ENCODE measurements at places on chromosomes 16 and 17.

DNA sequence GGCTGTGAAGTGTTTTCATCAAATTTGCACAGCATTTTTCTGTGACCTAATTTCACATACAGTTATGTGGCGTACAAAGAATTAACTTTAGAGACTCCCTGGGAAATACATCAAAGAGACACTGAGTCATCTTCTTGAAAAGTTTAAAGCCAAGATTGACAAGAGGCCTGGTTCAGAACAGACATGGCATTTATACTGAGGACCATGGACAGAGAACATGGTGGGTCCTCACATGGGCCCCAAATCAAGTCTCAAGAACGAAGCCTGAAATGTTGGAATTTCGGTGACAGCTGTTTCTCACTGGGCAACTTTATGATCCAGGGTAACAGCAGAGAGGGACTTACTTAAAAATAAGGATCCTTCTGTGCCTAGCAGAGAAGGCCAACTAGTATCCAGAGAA lies 311.5 kb upstream of the KCNJ16 start:
- no peak for DNase-seq

GRCh38 chr17:70270554-70270953 lies 101.2 kb downstream of the KCNJ2 start:
- no peak for DNase-seq

- no peak for DNase-seq
Measured at GRCh38 chr17:7825206-7825990, 8.6 kb upstream of the KDM6B start.

DNA sequence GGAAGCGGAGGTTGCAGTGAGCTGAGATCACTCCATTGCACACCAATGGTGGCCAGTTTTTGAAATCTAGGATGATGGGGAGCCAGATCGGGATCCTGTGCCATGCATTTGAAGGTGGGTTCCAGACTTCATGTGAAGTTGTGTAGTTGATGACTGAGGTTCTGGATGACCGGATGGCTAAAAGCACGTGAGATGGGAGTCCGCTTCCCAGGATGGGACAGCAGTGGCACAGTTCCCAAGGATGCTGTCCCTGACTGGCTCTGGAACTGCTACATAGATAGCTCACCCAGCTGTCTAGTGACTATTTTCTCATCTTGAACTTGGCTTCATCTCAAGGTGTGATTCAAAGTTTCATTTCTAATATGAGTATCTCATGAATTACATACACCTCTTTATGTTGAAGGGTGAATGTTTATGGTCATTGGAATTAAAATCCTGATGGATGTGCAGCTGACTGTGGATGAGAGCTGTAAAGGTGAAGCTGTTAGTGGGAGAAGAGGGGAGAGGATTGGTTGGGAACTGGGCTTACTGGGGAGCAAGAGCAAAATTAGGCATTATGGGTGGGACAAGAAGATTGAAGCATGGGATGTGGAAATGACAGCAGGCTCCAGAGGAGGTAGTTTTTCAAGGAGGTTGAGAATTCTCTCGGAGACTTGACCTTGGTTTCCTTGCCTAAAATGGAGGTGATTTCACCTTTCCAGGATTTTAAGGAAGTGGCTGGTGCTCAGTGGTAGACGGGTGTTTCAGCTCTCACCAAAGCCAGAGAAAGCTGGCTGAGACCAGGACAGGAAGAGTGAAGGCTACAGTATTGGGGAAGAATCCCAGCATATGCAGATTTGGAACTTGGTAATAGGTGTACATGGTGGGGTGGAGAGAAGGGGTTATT lies 8.2 kb downstream of the TUFM start:
- DNase-seq: no peak

GRCh38 chr17:42438600-42439567 lies 15.8 kb upstream of the CAVIN1 start:
- no peak for DNase-seq

- DNase-seq: no peak
Measured at GRCh38 chr16:29926711-29927052, 656 bp upstream of the KCTD13 start.

DNA sequence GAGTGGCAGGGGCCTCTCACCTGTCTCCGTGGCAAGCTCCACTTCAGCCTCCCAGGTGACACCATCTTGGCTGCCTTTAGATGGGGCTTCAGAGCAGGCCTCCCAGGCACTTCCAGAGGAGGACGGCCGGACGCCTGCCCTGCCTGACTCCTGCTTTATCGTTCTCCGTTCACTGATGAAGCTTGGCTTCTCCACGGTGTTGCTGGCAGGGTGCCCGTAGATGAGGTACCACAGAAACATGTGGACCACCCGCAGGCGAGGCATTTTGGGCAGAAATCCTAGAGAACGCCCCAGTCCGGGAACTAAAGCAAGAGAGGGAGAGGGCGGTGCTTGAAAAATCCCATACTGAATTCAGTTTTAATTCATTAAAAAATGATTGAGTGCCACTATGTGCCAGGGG lies 54.5 kb downstream of the GTF3C1 start:
- no peak for DNase-seq

- no peak for DNase-seq
Measured at GRCh38 chr17:45949755-45950320, 49.2 kb upstream of the STH start.

GRCh38 chr16:89555265-89555664 lies 5.2 kb upstream of the RPL13 start:
- DNase-seq: no peak

DNA sequence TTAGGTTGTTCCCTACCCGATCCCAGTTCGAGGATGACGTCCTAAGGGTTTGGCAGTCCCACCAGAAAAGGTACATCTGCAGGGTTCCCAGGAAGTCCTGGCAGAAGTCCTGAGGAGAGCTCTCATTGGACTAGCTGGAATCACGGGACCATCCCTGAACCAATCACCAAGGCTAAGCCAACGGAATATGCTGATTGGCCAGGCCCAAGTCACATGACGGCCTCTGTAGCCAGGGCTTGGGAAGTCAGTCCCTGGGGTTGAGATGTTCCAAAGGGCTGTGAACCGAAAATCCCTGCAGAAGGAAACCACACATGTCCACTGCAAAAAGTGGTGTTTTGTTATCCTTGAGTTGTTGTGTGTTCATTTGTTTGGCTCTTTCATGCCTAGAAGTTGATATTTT lies 68.2 kb upstream of the ZNF423 start:
- DNase-seq: no peak

GRCh38 chr17:40402668-40403067 lies 15.0 kb downstream of the TOP2A start:
- no peak for DNase-seq

DNA sequence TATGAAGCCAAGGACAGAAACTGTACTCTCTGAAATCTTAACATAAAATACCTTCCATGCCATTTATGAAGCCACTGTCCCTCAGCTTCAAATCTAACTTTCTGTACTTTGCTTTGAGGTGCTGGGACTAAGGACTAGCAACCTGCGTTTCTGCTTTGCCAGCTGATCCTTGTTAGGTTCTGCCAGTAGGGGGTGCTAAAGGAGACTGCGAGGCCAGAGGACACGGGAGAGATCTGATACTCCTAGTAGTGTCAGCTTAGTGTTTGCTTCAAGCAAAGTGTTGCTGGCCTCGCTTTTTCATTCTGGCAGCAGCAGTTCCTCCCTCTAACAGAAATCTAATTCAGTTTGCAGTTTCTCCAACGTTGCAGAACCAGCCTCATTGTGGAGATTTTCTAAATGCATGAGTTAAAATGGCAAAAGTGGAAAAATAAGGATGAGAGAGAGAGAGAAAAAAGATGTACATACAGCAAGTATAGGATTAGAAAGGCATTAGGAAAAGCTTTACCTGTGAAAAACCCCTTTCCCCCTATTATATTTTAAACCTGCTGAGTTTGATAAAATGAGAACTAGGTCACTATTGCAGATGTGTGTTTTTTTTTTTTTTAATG lies 297.5 kb downstream of the CA10 start:
- no peak for DNase-seq

- no peak for DNase-seq
Measured at GRCh38 chr17:67335245-67335835, 31.0 kb downstream of the PSMD12 start.

- no peak for DNase-seq
Measured at GRCh38 chr17:67253384-67253783, 8.4 kb upstream of the HELZ start.
